ENCODE measurements at places on chromosomes 3 and 15. TPM values are rescaled to one million over a fixed set of nuclear protein-coding genes. Genes with fewer than 3 reads are reported as not detected.

DNA sequence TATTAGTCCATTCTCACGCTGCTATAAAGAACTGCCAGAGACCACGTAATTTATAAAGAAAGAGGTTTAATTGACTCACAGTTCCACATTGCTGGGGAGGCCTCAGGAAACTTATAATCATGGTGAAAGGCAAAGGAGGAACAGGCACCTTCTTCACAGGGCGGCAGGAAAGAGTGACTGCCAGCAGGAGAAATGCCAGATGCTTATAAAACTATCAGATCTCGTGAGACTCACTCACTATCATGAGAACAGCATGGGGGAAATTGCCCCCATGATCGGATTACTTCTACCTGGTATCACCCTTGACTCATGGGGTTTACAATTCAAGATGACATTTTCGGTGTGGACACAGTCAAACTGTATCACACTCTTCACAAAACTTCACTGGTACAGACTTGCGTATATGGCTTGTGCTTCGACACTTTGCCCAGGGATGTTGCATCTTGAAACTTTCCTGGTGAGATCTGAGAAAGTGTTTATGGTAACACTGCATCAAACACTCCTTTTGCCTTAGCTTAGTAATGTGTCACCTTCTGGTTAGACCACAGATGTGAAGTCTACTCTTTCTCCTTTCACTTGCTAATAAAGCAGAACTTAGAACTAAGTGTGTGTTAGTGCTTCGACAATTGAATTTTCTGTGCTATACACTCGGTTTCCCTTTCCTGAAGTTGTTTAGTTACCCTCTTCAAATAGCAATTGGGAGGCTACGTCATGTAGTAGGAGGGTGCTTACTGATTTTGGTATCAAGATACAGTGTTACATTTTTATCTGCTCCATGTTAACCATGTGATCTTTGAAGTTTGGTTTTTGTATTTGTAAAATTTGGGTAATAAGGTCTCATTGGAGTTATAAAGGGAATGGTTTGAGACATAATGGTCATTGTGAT, 185.7 kb downstream of the LPP start:
- DNase-seq: no peak

- no peak for DNase-seq
Measured at GRCh38 chr3:101988596-101988995, 139.3 kb downstream of the NFKBIZ start.

The MRAS gene
- polyA plus RNA-seq: 30.7 TPM

The PGBD4 gene
- 2.2 TPM for polyA plus RNA-seq
